Mononuclear cell (primary cell): ENCODE measurements at places on chromosomes 2 and 18. TPM values are rescaled to one million over a fixed set of nuclear protein-coding genes. Genes with fewer than 3 reads are reported as not detected.

The CCL20 gene
- 130 TPM for total RNA-seq

The TXNDC2 gene
- 0.10 TPM for total RNA-seq

The TTC39C gene
- total RNA-seq: 81.8 TPM

The FAM210A gene
- 8.6 TPM for total RNA-seq

The STPG4 gene
- 1.2 TPM for total RNA-seq

The REL gene
- total RNA-seq: 211 TPM

The HRH4 gene
- total RNA-seq: 0.42 TPM

The CPLX4 gene
- 0.10 TPM for total RNA-seq

The TRIM43 gene
- not detected for total RNA-seq

The SLC19A3 gene
- not detected for total RNA-seq

The LONRF2 gene
- 0.10 TPM for total RNA-seq

The CPS1 gene
- total RNA-seq: 0.42 TPM

The ZNF804A gene
- 0.73 TPM for total RNA-seq

The DLX1 gene
- total RNA-seq: not detected

The SP9 gene
- total RNA-seq: not detected

The GALR1 gene
- total RNA-seq: under 0.01 TPM

The LCT gene
- 0.10 TPM for total RNA-seq

The CRACDL gene
- 1.6 TPM for total RNA-seq

The FBXO36 gene
- total RNA-seq: 1.0 TPM

The PJVK gene
- total RNA-seq: 1.2 TPM

The INO80C gene
- total RNA-seq: 11.5 TPM

The ITGA4 gene
- total RNA-seq: 138 TPM

The INO80D gene
- 36.9 TPM for total RNA-seq

The ASXL3 gene
- under 0.01 TPM for total RNA-seq

The FRZB gene
- total RNA-seq: under 0.01 TPM

The XDH gene
- total RNA-seq: not detected

The OTOF gene
- total RNA-seq: 0.10 TPM

The TMEM247 gene
- not detected for total RNA-seq

The GALNT13 gene
- 0.21 TPM for total RNA-seq

The POTEE gene
- not detected for total RNA-seq
